ENCODE measurements at places on chromosomes 3 and 15.
A peak's percentile ranks its signal among the peaks of the same experiment; 100 is the strongest.

GRCh38 chr3:79380581-79380980 is 387.2 kb downstream of the ROBO1 start:
- no peak for DNase-seq

DNA sequence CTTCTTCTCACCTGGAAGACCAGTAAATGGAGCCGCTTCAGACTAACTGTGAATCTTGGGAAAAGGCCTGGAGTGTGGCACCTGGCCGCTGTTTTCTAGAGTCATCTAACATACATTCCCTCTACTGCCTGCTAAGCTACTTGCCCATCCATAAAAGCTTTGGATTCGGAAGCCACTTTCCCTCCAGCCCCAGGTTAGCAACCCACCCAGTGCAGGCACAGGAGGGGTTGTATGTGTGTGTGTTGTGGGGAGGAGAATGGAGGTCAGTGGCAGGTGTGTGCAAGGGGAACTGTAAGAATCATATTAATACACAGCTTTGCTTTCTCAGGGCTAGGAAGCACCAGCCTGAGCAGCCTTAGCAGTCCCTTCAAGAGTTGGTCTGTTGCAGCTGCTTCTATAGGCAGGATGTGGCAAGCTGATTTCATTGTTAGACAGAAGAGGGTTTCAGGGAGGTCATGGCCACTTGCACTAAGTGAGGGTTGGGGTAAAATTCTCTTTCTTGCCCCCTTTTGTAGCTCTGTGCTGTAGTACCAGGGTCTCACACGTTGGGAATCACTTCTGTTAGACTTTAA is 8.9 kb downstream of the NSUN3 start:
- DNase-seq = no peak

DNA sequence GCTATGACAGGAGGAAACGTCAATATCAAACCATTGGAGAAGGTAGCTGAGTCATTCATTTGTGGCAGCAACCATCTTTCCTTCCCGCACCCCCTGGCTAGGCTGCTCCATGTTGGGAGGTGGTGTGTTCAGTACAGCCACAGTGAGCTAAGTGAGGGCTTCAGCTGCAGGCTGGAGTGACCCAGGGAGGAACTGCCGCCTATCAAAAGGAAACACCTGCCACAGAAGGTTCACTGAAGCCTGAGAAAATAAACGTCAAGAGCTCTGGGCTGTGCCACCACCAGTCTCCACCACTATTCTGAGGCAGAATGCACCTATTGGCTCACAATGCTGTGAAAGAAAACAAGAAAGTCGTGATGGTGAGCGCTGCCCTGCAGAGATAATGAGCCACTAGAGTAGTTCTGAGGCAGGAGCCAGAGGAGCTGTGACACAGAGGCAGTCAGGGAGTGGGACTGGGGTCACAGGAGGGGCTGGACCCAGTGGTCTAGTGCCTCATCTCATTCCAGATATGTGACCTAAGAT is 34.8 kb upstream of the CD47 start:
- DNase-seq = peak; percentile 90

GRCh38 chr15:43126356-43126755 is 7.0 kb upstream of the TMEM62 start:
- no peak for DNase-seq

- DNase-seq = no peak
Measured at GRCh38 chr3:118348169-118348557, 686.5 kb downstream of the IGSF11 start.

- no peak for DNase-seq
Measured at GRCh38 chr15:37104424-37104981, 4.2 kb upstream of the MEIS2 start.

DNA sequence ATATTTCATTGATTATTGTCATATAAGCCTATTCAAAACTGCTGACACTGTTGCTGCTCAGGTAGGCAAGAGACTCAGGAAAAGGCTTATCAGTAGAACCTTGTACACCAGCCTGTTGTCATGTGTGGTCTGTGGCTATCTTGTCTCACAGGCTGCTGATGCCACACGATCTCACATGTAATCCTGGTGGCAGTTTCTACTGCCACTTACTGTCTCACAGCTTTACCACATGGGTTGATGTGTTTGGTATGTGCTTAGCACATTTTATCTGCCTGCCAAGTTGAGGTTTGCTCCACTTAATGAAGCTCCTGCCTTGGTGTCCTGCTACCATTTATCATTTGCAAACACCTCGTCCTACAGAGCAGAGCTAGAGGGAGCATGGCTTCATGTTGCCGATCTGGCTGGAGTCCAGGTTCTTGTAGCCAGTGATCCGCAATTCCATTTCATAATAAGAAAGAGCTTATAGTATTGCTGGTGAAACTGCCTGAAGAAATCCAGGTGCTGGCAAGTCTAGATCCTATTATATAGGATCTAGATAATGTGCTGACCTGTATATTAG is 637.9 kb downstream of the NLGN1 start:
- no peak for DNase-seq

DNA sequence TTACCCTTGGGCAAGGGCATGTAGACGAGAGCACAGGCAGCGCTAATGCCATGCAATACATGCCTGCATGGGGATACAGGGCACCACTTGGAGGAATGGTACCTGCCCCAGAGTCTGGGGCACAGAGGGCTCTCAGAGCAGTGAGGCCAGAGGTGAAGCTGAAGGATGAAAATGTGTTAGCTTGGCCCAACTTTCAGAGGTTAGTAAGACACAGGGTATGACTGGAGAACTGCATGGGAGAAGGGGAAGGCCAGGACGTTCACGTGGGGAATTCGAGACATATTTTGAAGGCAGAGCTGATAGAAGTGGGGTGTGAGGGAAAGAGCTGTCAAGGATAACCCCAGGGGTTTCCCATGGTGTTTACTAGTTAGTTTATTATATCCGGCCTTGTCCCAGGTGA is 19.6 kb downstream of the CSRNP1 start:
- DNase-seq = no peak

- no peak for DNase-seq
Measured at GRCh38 chr3:129104498-129105079, 17.0 kb downstream of the RAB43 start.

DNA sequence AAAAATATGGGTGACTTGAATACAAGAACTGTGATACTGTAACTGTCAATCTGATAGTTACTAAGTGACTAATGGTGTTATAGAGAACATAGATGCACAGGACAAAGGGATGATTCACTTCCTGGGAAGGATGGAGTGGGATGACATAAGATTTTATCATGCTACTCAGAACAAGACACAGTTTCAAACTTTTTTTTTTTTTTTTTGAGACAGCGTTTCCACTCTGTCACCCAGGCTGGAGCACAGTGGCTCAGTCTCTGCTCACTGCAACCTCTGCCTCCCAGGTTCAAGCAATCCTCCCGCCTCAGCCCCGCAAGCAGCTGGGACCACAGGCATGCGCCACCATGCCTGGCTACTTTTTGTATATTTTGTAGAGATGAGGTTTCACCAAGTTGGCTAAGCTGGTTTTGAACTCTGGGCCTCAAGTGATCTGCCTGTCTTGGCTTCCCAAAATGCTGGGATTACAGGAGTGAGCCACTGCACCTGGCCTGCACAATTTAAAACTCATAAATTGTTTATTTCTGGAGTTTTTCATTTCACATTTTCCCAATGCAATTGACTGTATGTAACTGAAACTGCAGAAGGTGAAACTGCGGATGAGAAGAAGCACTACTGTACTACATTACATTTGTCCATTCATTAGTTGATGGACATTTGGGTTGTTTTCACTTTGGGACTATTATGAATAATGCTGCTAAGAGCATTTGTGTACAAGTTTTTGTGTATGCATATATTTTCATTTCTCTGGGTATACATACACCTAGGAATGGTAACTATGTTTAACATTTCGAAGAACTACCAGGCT is 40.6 kb downstream of the ADIPOQ start:
- DNase-seq = no peak

All from CD4-positive, CD25-positive, alpha-beta regulatory T cell (primary cell).